ENCODE measurements at places on chromosomes 16 and 17. TPM values are rescaled to one million over a fixed set of nuclear protein-coding genes. Genes with fewer than 3 reads are reported as not detected.

DNA sequence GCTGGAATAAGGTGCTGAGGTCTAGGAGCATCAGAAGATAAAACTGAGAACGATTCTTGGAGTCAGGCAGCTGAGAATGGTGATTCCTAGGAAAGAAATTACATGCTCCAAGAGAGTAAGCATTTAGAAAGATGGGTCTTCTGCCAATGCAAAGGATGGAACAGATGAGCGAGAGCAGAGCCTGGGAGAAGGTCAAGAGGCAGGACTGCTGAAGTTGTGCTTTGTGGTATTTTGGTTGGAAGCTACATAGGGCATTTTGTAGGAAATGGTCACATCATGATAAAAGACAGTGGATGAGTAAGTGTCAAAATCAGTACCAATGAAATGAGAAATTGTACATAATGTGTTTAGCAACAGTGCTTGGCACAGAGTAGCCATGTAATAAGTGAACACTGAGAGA lies 1.4 kb upstream of the CRYM start:
- DNase-seq = no peak
- H3K36me3 ChIP-seq = no peaks in the 10 kb centered on the region
- H3K27me3 ChIP-seq = peaks cover 78% of the 10 kb centered on the region
- H3K4me3 ChIP-seq = no peak overlapping the region
- H3K4me1 ChIP-seq = no peaks in the 10 kb centered on the region
- no peak overlapping the region for H3K27ac ChIP-seq

DNA sequence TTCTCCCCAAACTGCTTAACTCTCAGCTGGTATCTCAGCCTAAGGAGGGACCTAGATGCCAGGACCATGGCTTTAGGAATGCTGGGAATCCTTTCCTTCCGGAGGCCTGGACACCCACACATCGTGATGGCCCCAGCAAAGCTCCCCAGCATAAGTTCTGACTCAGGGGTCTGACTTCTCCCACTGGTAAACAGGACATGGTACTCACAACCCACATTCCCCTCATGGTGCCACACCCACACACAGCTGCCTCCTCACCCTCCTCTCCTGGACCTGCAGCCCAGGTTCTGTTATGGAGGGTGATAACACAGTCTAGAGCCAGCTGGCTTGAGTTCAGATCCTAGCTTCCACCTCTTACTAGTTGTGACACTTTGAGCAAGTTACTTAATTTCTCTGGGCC lies 719 bp upstream of the RNF227 start:
- DNase-seq = no peak
- H3K27ac ChIP-seq = no peak overlapping the region
- H3K4me1 ChIP-seq = no peaks in the 10 kb centered on the region
- no peaks in the 10 kb centered on the region for H3K36me3 ChIP-seq
- no peaks in the 10 kb centered on the region for H3K27me3 ChIP-seq
- H3K4me3 ChIP-seq = no peak overlapping the region

- H3K4me1 ChIP-seq = peaks cover 32% of the 10 kb centered on the region
- H3K27me3 ChIP-seq = no peaks in the 10 kb centered on the region
- no peaks in the 10 kb centered on the region for H3K36me3 ChIP-seq
- no peak overlapping the region for H3K4me3 ChIP-seq
- no peak for DNase-seq
- no peak overlapping the region for H3K27ac ChIP-seq
These were observed 17.0 kb downstream of the ENPP7 start for GRCh38 chr17:79747508-79748294.

- no peak for DNase-seq
- peaks cover 9% of the 10 kb centered on the region for H3K4me1 ChIP-seq
- H3K4me3 ChIP-seq = no peak within 1 kb of the TSS
- no peaks in the 10 kb centered on the region for H3K27me3 ChIP-seq
These were observed at the start of gene GALR2 for GRCh38 chr17:76074390-76075363. TSS of gene GALR2 (plus strand) at chr17:76074781. CDS start at chr17:76074884, 103 bp downstream.

- H3K4me3 ChIP-seq = no peak overlapping the region
- peaks cover 60% of the 10 kb centered on the region for H3K27me3 ChIP-seq
- no peaks in the 10 kb centered on the region for H3K36me3 ChIP-seq
- DNase-seq = no peak
- no peaks in the 10 kb centered on the region for H3K4me1 ChIP-seq
- no peak overlapping the region for H3K27ac ChIP-seq
These were observed 405.5 kb upstream of the PSMD7 start for GRCh38 chr16:73891129-73891542.

- H3K4me3 ChIP-seq = no peak overlapping the region
- no peak overlapping the region for H3K27ac ChIP-seq
- H3K4me1 ChIP-seq = no peaks in the 10 kb centered on the region
- H3K36me3 ChIP-seq = no peaks in the 10 kb centered on the region
- H3K27me3 ChIP-seq = peaks cover 58% of the 10 kb centered on the region
These were observed 91.7 kb downstream of the PCTP start for GRCh38 chr17:55842405-55843158.

- H3K27me3 ChIP-seq = no peaks in the 10 kb centered on the region
- no peaks in the 10 kb centered on the region for H3K36me3 ChIP-seq
These were observed 12.4 kb upstream of the CACNG4 start for GRCh38 chr17:66952031-66952524.

GRCh38 chr16:64450177-64450576 lies 671.7 kb downstream of the CDH11 start:
- H3K4me3 ChIP-seq = no peak overlapping the region
- no peaks in the 10 kb centered on the region for H3K36me3 ChIP-seq
- no peaks in the 10 kb centered on the region for H3K4me1 ChIP-seq
- no peak for DNase-seq
- no peaks in the 10 kb centered on the region for H3K27me3 ChIP-seq
- H3K27ac ChIP-seq = no peak overlapping the region

Gene TEFM
- 14.8 TPM for total RNA-seq

Gene KRTAP3-1
- not detected for total RNA-seq

Gene GRB7
- total RNA-seq = 55.9 TPM

Gene TSPAN10
- total RNA-seq = 8.6 TPM

Measured in PC-9 (cell line).